Dermis microvascular lymphatic vessel endothelial cell (primary cell): ENCODE measurements at places on chromosomes 4 and X. TPM values are rescaled to one million over a fixed set of nuclear protein-coding genes. Genes with fewer than 3 reads are reported as not detected.

PRRG1 gene
- total RNA-seq = 14.2 and 20.1 TPM in 2 replicates

- DNase-seq = no peak
These were observed 215.5 kb upstream of the UGT8 start for GRCh38 chr4:114383067-114383466.

RADX gene
- under 0.01 and 0.26 TPM in 2 replicates for total RNA-seq

GRCh38 chr4:174282836-174283506 lies 496 bp downstream of the FBXO8 start:
- DNase-seq = peak; percentile 90

DNA sequence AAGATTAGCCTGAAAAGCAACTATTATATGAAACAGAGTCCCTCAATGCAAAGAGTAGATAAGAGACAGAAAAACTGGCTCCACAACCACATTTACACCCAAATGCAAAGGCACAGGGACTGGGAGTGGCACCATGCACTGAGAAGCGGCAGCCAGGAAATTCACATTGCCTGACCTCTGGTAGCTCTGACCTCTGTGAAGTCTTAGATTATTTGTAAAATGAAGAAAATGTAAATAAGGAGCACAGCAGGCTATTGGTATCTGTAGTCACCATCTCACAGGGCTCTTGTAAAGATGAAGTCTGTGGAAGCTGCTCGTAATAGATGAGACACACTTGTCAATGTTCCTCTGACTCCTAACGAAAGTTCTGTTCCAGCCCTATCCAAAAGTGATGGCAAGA lies 69.7 kb downstream of the FAT1 start:
- no peak for DNase-seq

- DNase-seq = no peak
These were observed 158.9 kb downstream of the MID1IP1 start for GRCh38 chrX:38960137-38960536.
